ENCODE measurements at places on chromosomes 16 and 17. TPM values are rescaled to one million over a fixed set of nuclear protein-coding genes. Genes with fewer than 3 reads are reported as not detected.

CHST4 gene
- total RNA-seq: not detected

VTN gene
- total RNA-seq: 1.3 TPM

TP53TG3 gene
- total RNA-seq: not detected

ICAM2 gene
- 20.7 TPM for total RNA-seq

ITGB3 gene
- total RNA-seq: 0.39 TPM

NFATC3 gene
- total RNA-seq: 131 TPM

CLEC18A gene
- 5.1 TPM for total RNA-seq

KRT40 gene
- not detected for total RNA-seq

GLTPD2 gene
- not detected for total RNA-seq

ZNF385C gene
- not detected for total RNA-seq

KRT24 gene
- not detected for total RNA-seq

KRTAP9-8 gene
- not detected for total RNA-seq

PRRT2 gene
- 2.8 TPM for total RNA-seq

HBM gene
- not detected for total RNA-seq

TNFSF12 gene
- total RNA-seq: 69.3 TPM

SNAI3 gene
- total RNA-seq: 0.42 TPM

ZNF200 gene
- 18.9 TPM for total RNA-seq

TMC8 gene
- 87.1 TPM for total RNA-seq

NPW gene
- total RNA-seq: 3.5 TPM

RARA gene
- total RNA-seq: 26.4 TPM

MMD gene
- 26.1 TPM for total RNA-seq

GUCY2D gene
- total RNA-seq: not detected

IGFBP4 gene
- 0.88 TPM for total RNA-seq

CFAP97D1 gene
- not detected for total RNA-seq

PLLP gene
- total RNA-seq: not detected

CCL18 gene
- not detected for total RNA-seq

CD300E gene
- total RNA-seq: not detected

CIAO3 gene
- 26.9 TPM for total RNA-seq

NPB gene
- 0.17 TPM for total RNA-seq

FBXO39 gene
- total RNA-seq: 0.42 TPM

NPIPB13 gene
- total RNA-seq: 38.2 TPM

PRAC1 gene
- total RNA-seq: not detected

KRTAP1-5 gene
- total RNA-seq: not detected

ZBTB4 gene
- total RNA-seq: 19.7 TPM

CBFA2T3 gene
- 2.9 TPM for total RNA-seq

VAMP2 gene
- total RNA-seq: 54.6 TPM

SPDYE4 gene
- total RNA-seq: not detected

ATP2C2 gene
- not detected for total RNA-seq

ACSM2A gene
- not detected for total RNA-seq

TAC4 gene
- total RNA-seq: not detected

KRT35 gene
- total RNA-seq: not detected

MYH1 gene
- not detected for total RNA-seq

CD79B gene
- 58.6 TPM for total RNA-seq

TUBD1 gene
- total RNA-seq: 10.6 TPM

FNDC8 gene
- not detected for total RNA-seq

PRSS53 gene
- 4.1 TPM for total RNA-seq

SEZ6 gene
- not detected for total RNA-seq

SCNN1G gene
- total RNA-seq: not detected

ZNF423 gene
- not detected for total RNA-seq

AGRP gene
- not detected for total RNA-seq

KRT33A gene
- not detected for total RNA-seq

TTLL6 gene
- not detected for total RNA-seq

TMEM235 gene
- not detected for total RNA-seq

SLC38A8 gene
- not detected for total RNA-seq

SMIM22 gene
- total RNA-seq: not detected

VASN gene
- not detected for total RNA-seq

CDRT15L2 gene
- not detected for total RNA-seq
